Stimulated activated CD8-positive, alpha-beta memory T cell treated with anti-CD3 and anti-CD28 coated beads, Interleukin-15, amount 100 ng/mL, for 4 hours (primary cell): ENCODE measurements at places on chromosomes 3 and 15.

DNA sequence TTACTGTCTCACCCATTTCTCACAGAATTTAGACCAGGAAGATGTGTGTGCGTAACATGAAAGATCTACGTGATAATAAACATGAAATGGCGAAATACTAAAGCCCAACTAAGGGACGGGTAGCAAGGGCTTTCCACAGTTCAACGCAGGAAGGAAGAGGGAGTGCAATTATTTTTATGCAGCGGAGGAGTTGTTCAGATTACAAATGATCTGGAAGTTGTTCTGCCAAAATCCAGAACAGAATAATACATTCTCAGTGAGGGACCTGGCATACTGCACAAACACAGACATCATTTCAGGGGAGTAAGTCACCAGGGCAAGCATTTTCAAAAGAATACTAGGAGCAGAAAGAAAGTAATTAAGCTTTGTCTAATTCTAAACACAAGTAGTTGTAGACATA is 133.6 kb upstream of the RAP2B start:
- no peak for DNase-seq

- no peak for DNase-seq
Measured at GRCh38 chr3:59820352-59820934, 770.6 kb upstream of the CFAP20DC start.

GRCh38 chr3:185831195-185831594 is 6.4 kb upstream of the IGF2BP2 start:
- no peak for DNase-seq

DNA sequence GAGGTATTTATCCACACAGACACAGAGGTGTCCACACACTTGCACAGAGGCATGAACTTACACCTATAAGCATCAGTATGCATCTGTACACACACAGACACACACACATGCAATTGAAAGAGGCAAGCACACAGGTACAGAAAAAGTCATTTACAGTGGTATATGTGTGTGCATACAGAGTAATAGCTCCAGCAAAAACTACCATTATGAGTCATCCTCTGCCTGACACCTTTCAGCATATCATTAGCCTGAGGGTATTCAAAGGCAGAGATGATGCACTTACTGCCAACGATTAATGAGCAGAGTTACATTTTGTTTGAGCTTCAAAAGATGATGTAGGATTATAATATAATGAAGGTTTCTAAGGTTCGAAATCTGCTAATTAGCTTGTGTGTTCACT is 100.3 kb upstream of the TPRG1 start:
- DNase-seq, result no peak

- no peak for DNase-seq
Measured at GRCh38 chr3:115186351-115187148, 39.5 kb upstream of the ZBTB20 start.

- DNase-seq, result no peak
Measured at GRCh38 chr3:109073116-109073515, 44.8 kb downstream of the MORC1 start.

DNA sequence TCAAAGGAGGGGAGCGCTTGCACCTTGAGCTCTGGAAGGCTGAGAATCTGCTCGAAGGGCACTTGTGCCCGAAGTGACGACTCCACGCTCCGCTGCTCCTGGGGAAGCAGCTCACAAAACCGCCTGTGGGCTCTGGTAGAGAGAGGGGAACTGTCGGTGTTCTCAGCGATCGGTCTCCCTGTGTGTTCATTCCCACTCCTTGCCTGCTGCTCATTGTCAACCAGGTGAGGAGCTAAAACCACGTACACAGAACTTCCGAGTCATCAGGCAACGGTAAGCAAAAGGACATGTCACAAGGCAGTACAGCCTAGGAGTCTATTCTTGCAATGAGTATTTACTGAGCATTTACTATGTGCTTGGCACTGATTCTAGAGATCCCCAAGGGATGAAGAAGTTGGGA is 1.5 kb downstream of the CIB1 start:
- DNase-seq, result no peak

DNA sequence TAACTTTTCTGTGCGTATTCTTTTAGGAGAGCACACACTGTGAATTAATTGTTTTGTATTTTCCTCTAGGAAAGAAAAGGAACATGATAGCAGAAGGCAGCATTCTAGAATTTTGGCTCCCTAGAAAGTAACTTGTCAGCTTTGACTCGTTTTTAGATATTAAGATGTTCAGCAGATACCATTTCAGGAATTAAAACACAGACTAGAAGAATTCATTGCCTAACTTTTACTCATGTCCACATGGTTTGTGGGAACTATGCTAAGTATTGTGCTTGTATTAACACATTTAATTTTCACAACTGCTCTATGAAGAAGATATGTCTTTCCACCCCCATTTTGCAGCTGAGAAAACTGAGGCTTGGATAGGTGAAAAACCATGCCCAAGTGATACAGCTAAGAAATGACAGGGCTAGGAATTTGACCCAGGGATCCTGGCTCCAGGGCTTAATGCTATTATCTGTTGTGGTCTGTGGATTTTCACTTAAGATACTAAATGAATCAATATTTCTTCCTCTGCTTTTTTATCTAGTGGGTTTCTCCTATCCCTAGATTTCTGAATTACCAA is 128.8 kb downstream of the MITF start:
- no peak for DNase-seq

DNA sequence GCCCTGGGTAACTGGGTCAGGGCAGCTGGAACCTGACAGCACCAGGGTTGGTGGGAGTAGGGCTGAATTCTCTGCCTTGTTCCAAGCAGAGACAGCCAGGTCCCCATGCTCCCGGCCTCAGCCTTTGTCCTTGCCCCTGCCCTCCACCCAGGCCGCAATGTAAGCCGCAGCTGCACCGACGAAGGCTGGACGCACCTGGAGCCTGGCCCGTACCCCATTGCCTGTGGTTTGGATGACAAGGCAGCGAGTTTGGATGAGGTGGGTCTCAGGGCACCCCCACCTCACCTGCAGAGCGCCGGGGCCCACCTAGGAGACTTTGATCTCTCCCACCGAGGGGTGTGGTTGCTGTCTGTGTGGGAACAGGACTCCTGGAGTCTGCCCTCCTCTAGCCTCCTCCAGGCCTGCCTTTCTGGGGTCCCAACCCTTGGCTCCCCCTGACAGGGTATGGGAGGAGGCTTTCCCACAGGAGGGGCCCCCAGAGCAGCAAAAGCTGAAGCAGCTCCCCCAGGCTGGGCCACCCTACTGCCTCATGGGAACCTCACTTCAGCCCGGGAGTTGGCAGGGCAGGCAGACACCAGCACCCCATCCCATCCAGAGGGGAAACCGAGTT is 23.4 kb downstream of the VIPR1 start:
- no peak for DNase-seq
